Activated naive CD4-positive, alpha-beta T cell treated with anti-CD3 and anti-CD28 coated beads, Interleukin-2, amount 50 U/mL, for 16 hours (primary cell): ENCODE measurements at places on chromosomes 4 and X.

DNA sequence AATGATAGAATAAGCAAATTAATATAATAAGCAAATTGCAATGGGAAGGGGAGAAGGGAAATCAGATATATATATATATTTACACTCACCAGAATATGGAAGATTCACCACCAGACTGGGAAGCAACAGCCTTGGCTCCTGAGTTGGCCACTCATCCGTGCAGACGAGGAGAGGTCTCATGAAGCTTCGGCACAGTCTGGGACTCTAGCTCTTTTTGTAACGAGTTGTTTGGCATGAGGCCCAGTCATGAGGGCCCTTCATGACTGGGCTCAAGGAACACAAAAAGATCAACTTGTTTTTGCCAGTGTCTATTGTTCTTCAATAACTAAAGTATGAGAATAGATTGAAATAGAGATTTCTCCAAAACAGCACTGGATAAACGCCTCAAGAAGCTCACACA is 176.4 kb downstream of the ADGRA3 start:
- no peak for DNase-seq

GRCh38 chr4:8848507-8849265 is 23.0 kb downstream of the HMX1 start:
- DNase-seq = no peak

DNA sequence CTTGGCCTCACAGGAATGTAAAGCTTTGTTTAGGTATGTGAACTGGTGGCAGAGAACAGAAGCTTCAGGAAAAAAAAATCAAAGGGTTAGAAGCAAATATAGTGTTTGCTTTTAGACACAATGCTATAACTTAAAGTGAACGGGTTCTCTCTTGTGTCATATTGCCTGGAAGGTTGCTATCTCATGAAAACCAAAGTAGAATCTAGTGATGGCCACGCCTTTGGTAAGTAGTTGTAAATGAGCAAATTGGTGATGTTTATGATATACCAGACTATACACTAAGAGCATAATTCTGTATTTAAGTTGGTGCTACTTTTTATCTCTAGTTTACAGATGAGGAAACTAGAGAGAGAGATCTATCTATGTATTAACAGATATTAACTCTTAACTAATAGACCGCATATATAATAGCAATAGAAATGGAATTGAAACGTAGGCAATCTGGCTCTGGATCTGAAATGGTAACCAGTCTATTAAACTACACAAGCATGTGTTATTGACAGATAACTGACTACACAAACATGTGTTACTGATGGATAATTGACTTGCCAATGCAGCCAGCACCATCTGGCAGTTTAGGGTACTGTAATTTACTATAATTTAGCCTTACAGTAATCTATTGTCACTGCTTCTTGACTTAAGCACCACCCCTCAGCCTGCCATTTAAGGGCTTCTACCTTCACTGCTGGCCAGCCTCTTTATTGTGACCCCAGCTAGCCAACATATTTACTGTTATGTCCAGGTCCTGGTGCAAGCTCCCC is 40.8 kb downstream of the HCCS start:
- DNase-seq = no peak

DNA sequence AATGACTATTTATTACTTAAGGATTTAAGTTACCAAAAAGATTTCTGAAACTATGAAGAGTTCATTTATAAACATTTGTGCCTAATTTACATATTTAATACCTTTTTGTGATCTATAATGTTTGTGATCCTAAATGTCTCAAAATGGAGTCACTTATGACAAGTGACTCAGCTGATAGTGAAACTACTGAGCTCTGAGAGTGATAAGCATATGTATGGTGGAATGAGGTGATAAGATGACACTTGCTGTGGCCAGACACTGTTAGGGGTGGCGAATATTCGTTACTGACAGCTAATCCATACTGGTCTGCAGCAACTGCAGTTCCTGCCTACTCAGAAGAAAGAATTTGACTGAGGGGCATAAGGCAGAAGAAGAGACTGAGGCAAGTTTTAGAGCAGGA is 5.5 kb upstream of the NXF3 start:
- DNase-seq = no peak

DNA sequence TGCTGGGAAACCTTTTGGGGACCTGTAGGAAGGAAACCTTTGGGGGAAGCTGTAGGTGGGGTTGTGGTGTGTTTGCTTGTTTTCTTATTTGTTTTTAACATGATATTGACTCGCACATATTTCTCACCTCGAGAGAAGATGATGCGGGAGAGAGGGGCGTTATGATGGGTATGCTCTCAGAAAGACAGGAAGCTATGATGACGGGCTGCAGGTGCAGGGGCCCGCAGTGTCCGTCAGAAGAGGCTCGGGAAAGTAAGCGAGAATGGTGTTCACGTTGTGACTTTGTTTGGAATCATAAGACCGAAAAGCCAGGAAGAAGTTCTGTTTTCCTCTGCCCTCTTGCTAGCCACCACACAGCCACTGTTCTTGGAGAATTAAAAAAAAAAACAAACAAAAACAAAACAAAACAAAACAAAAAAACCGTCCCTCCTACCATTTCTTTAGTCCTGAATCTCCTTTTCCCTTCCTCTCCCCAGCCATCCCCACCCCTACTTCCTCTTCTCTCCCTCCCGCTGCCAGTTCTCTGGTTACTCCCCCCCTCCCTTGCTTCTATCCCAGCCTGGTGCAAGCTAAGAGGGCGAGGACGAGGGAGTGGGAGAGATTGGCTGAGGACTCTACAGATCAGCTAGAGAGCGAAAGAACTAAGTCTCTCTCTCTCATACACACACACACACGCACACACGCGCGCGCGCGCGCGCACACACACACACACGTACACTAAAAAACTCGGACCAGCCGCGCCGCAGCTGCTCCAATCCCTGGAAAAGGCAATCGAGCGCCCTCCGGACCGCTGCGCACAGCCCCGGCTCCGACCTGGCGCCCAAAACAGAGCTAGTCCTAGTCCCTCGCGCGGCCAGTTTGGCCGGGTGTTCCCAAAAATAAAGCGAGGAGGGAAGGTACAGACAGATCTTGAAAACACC is at the start of gene BMP3:
TSS of gene BMP3 (plus strand) at position 648 of the 920 bp plus-strand sequence. CDS start 577 bp downstream, outside the sequence.
- DNase-seq = no peak

DNA sequence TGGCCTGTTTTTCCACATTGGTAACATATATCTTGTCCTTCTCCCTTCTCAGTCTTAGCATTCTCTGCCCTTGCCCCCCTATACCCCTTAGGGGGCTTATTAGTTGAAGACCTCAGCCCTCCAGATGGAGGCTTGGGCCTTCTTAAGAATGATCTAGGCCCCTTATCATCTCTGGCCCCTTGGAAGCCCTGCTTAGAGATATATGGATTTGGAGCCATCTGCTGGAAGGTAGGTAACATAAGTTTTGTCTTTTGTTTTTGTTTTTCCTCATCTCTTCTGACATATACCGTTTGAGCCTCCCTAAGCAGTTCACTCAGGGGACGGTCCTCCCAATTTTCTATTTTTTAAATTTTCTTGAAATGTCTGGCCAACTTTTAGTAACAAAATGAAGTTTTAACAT is 48.3 kb upstream of the NAP1L2 start:
- DNase-seq = no peak

DNA sequence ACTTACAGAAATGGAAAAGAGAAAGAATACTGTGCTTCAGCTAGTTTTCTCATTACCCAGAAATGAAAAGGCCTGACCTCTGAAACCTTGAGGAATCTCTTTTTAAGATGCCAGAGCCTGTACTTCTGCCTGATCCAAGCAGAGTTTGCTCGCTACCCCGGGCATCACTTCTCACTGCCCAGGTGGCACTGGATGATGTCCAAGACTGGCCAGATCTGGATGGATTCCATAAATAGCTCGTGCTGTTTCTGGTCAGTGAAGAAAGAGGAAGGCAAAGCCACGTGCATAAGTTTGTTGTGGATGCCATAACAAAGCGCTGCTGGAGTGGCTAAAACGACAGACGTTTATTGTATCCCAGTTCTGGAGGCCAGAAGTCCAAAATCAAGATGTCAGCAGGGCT is 133.5 kb downstream of the TBL1X start:
- DNase-seq = no peak

- no peak for DNase-seq
Observed at GRCh38 chr4:54231768-54232688, 2.9 kb downstream of the PDGFRA start.

GRCh38 chr4:183354219-183354618 is 32.0 kb upstream of the CLDN24 start:
- DNase-seq = no peak

- DNase-seq = no peak
Observed at GRCh38 chrX:44568196-44568595, 25.5 kb upstream of the FUNDC1 start.

DNA sequence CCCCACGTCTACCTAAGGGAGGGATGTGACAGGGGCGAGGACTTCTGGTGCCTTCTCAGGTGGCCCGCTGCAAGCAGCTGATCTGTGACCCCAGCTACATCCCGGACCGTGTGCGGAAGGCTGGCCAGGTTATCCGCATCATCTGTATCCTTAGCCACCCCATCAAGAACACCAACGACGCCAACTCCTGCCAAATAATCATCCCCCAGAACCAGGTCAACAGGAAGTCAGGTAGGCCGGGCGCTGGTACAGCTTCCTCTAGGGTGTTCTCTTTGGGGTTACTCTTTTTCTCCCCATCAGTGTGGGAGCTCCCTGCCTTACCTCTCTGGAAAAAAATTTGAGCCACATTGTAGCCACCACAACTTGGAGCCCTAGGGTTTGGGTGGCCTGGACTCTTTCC is 2.4 kb upstream of the FAM50A start:
- no peak for DNase-seq

DNA sequence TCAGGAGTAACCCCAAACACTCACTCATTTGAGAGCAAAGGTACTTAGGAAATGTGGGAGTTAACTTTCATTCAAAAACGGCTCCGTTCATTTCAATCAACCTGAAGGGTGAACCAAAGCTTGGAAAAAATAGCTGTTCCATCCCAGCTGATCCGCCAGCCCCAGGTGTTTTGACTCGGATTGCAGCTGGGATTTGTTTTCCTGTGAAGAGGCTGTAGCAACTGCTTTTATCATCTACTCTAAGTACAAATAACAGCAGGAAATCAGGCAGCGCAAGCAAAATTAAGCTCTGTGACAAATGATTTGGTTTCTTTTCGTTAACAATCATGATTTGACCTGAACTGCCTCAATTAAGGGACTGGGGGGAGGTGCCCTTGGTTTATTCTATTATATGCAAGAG is 154.7 kb downstream of the BEND2 start:
- no peak for DNase-seq
